ENCODE measurements at places on chromosomes 1 and 21.

GRCh38 chr1:219563568-219563967, 49.3 kb downstream of the ZC3H11B start:
- DNase-seq: no peak

DNA sequence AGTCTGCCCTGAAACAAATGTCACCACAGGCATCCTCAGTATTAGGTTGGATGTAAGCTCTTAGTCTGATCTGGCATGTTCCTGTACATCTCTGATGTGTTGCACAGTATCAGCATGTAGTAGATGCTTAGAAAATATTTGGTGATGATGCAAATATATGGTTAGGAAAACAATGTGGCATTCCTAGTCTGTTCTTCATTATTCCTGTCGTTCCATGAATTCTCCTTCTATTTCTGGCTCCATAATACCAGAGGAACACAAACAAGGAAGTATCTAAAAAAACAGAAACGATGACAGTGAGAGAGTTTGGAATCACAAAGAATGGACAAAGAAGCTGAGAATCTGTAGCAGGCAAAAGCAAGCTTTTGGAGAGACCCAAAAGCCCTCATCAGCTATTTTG, 236.6 kb downstream of the HHAT start:
- no peak for DNase-seq

DNA sequence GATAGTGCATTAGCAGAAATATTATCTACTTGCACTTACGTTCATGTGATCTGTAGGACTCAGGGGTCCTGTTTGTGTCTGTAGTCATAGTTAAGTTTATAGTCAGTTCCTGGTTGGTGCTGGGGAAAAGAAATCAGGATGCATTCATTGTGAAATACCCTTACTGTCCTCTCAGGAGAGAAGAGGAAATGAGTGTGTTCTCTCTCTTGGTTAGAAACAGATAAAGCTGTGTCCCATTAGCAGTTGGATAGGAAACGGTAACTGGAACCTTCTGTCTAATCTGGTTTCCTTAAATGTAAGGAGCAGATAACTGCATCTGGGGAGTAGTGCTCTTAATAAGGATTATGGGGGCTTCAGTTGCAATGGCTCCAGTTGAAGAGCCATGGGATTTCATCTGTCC, 8.9 kb downstream of the SDCCAG8 start:
- DNase-seq: peak; percentile 61

GRCh38 chr1:182649041-182649440, 35.3 kb downstream of the RGS8 start:
- DNase-seq: no peak

GRCh38 chr1:59156526-59157199, 140.2 kb upstream of the FGGY start:
- no peak for DNase-seq

- no peak for DNase-seq
These were observed 95.6 kb downstream of the RGS2 start for GRCh38 chr1:192904438-192904895.

GRCh38 chr1:5744911-5745799, 247.1 kb downstream of the NPHP4 start:
- peak; percentile 64 for DNase-seq

GRCh38 chr1:63289135-63289534, 33.2 kb upstream of the FOXD3 start:
- DNase-seq: no peak

GRCh38 chr1:143680304-143680703, 291.5 kb downstream of the FAM72C start:
- no peak for DNase-seq

- no peak for DNase-seq
These were observed 386.6 kb upstream of the NFIA start for GRCh38 chr1:60695716-60696171.

GRCh38 chr1:54981466-54981865, 1.0 kb downstream of the TMEM61 start:
- DNase-seq: no peak

DNA sequence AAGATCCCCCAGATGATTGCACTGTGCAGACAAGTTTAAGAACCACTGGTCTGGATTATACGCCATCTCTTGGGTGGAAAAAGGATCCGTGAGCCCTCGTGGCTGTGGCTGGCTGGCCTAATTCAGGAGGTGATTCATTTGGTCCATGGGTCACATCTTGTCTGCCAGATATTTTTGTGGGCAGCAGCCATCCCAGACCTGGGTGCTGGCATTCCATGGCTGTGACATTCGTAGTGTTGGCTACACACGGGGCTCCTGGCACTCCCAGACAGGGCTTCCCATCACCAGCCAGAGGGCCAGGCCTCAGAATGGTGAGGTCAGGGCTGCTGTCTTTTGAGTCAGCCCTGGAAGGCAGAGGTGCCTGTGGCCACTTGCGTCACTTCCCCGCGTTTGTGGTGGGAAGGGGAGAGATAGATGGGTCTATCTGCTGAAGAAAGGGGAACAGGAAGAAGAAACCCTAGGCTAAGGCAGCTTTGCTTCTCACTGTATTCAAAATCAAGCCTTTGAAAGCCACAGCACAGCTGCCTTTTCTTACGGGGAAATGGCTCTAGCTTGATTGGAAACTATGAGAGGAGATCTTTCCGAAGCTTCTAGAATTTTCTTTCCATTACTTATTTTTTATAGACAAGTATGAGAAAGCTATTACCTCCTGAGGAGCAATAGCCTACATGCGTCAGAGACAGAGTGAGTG, 32.4 kb downstream of the EIF2D start:
- DNase-seq: no peak

DNA sequence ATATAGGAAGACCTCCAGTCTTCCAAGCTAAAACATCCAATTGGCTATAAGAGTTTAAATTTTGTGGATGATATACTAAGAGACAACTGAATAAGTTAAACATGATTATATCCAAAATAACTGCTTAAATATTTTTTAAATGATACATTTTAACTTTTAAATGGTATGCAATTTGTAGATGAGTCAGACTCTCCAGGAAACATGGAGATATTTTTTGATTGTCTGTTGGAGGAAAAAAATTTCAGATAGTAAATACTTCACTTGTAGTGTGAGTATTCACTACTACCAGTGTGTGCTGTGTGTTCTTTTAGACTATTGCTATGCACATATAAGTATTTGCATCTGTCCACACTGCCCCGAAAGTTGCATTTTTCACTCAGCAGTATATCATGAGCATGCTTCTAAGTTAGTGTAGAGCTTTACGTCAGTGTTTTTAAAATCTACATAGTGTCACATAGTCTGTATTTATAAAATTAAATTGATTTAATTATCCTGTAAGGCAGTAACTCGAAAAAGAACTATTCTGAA, 91.1 kb downstream of the USP25 start:
- no peak for DNase-seq

DNA sequence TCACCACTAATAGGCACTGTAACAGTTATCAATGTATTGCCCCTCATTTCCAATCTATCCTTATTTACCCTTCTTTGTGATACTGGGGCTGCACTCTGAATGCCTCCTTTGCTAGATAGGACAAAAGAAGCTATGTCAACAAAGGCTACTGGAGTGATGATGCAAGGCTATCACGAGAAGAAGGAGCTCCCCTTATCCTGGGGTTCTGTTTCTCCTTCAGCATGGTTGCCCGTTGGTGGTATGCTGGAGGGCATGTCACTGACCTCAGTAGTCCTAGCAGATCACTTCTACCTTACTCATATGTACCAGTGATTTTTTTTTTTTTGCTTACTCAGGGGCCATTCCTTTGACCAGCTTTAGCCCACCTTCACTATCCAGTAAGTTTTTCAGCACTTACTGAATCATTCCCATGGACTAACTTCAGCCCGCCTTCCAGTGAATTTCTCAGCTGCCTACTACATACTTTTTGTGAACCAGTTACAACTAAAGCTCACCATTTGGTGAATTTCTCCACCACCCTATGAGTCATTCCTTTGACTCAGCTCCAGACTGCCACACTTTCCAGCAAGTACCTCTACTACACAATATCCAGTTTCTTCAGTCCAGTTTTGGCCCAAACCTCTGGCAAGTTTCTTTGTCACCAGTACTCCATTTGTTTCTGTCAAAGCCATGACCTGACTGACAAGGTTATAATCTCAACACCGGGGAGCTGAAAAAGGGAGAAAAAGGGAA, 944.5 kb downstream of the KCNT2 start:
- DNase-seq: no peak
